SHP77 treated with DMSO at 0.1 percent for 48 hours (cell line): ENCODE measurements at places on chromosomes 2 and 18.

GRCh38 chr2:19362094-19362754, 3.8 kb upstream of the OSR1 start:
- DNase-seq: no peak

DNA sequence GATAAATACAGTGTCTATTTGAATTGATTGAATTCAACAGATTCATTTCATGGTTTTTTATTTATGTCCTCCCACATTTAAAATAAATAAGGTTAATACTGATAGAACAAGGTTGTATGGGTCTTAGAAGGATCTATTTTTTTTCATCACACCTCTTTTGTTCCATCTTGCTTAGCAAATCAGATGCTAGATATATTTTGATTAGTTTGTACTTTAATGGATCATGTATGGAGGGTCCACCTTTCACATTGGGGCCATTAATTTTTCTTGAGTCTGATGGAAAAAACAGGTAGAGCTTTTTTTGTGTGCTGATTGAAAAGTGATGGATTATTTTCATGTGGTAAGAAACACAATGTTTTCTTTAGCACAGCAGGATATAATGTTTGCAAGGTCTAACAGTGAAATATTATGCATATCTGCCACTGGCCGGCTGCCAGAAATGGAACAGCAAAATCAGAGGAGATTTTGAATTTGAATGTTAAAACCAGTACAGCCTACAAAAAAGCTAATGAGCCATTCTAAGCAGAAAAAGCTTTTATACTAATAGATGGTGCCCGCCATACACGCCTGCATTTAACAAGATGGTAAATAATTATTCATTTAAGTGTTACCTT, 188.1 kb upstream of the ETAA1 start:
- DNase-seq: no peak

DNA sequence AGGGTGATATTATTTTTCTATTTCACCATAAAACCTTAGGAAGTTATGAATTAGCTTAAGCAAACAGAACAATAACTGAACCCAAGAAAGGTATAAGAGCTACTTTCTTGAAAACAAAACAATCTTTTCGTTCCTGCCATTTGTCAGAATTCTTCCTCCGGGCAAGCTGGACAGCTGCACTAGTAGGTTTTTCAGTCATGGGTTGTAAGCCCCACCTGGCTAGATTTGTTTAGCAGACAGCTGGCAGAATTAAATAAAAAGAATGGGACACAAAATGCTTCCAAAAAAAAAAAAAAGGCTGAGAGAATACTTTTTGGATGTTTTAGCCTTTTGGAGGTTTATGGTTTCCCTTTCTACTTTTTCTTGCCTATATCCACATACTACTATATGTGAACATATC, 694.1 kb downstream of the ARHGAP15 start:
- DNase-seq: no peak

DNA sequence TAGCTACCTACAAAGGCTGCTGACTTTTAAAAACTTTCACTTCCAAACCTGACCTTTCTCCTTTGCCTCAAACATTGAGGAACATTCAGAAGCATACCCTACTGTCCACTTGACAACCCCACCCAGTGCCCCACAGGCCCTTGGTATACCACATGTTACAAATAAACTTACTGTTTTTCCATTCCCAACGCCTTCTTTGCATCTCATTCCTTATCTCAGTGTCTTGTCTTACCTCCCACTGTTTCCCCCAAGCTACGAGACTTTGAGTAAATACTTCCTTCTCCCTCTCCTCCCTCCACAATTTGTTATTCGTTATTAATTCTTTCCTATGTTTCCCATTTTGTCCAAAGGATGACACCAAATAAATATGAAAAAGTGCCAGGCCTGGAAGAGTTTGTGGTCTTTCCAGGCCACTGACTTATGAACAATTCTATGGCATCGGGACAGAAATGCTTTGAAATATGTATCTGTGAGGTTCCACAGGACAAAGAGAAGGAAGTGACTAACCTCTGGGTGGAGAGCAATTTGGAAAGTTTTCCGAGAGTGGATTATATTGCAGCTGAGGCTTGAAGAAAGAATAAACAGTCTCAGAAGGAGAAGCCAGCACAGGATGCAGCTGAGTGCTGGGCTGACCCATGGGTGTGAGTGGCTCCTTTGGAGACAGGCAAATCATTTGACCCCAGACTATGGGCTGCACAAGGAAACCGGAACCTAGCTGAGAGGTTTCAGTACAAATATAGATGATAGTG, 409.0 kb downstream of the LPIN1 start:
- DNase-seq: no peak

DNA sequence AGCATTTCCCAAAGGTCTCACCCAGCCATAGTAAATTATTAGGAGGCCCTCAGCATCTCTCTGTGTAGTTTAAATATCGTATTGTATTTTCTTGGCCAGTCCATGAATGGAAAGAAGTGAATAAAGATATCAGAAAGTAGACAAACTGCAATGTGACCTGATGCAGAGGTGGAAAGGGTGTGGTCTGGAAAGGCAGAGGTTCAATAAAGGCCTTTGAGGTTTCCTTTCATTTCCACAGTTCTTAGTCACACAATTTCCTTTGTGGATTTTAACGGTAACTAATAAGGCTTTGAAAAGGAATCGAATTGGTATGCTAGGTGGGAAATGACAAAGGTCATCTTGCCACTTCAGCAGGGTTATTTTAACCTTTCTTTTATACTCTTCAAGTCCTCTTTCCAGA, 20.1 kb upstream of the WIPF1 start:
- no peak for DNase-seq

GRCh38 chr2:215826838-215827441, 186.4 kb downstream of the MREG start:
- no peak for DNase-seq

DNA sequence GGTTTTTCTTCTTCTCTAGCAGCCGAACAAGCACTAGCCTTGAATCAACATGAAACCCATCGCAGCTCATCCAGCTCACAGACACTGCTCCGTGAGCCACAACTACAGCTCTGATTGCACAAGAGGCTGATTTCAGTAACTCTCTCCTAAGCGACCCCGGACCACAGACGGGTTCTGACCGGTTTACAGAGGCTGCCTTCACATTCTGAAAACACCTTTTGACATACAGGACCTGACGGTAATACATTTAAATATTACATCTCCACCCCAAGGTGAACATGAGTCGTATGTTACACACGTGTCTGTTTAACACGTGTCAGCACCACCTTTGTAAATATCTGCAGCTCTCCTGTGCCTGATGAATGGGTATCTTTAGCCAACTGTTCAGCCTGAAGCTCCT, 120.7 kb downstream of the TMEM18 start:
- DNase-seq: no peak
